ENCODE measurements at places on chromosomes 13 and 19. TPM values are rescaled to one million over a fixed set of nuclear protein-coding genes. Genes with fewer than 3 reads are reported as not detected.

GIPR gene
- total RNA-seq: 3.9 TPM

GFY gene
- total RNA-seq: not detected

FAM216B gene
- total RNA-seq: 0.59 TPM

PSG11 gene
- total RNA-seq: not detected

IZUMO2 gene
- total RNA-seq: not detected

Data from heart right ventricle (tissue), 16 donors.